ENCODE measurements at places on chromosomes 2 and 18. TPM values are rescaled to one million over a fixed set of nuclear protein-coding genes. Genes with fewer than 3 reads are reported as not detected.

LYG2 gene
- total RNA-seq = not detected

ANKRD44 gene
- total RNA-seq = 51.8 TPM

AKAIN1 gene
- not detected for total RNA-seq

CLEC4F gene
- 1.1 TPM for total RNA-seq

GCG gene
- total RNA-seq = not detected

IFIH1 gene
- 7.1 TPM for total RNA-seq
